Stimulated activated CD4-positive, alpha-beta T cell treated with anti-CD3 and anti-CD28 coated beads, Interleukin-15, amount 100 ng/mL, for 1 hour (primary cell): ENCODE measurements at places on chromosomes 2 and 18.
A peak's percentile ranks its signal among the peaks of the same experiment; 100 is the strongest.

DNA sequence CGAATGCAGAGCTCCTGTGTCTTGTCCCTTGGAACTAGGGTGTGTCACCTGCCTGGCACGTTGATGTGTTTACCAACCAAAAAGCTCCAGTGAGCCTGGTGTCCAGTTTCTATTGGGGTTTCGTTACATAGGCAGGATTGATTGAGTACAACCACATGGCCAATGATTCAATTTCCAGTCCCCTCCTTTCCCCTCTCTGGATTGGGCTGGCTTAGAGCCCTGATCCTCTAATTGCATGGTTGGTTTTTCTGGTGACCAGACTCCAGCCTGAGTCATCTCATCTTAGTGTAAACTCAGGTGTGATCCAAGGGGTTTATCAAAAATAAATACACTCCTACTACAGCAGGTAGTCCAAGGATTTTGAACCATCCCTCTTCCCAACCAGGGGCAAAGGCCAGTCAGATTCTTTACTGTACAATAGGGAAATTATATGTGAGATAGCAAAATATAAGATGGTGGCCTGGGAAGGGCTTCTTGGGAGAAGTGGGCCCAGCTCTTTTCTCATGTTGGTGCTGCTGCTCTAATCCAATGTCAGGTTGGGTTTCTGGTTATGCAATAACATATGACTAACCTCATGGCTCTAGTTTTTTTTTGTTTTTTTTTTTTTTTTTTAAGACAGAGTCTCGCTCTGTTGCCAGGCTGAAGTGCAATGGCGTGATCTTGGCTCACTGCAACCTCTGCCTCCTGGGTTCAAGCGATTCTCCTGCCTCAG, 64.7 kb upstream of the MGAT5 start:
- DNase-seq: no peak

DNA sequence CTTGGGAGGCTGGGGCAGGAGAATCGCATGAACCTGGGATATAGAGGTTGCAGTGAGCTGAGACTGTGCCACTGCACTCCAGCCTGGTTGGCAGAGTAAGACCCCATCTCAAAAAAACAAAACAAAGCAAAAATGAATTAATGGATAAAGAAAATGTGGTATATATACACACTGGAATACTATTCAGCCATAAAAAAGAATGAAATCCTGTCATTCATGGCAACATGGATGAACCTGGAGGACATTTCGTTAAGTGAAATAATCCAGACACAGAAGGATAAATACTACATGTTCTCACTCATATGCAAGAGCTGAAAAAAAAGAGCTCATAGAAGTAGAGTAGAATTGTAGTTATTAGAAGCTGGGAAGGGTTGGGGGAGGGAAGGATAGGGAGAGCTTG, 80.8 kb downstream of the RAB31 start:
- DNase-seq: no peak

DNA sequence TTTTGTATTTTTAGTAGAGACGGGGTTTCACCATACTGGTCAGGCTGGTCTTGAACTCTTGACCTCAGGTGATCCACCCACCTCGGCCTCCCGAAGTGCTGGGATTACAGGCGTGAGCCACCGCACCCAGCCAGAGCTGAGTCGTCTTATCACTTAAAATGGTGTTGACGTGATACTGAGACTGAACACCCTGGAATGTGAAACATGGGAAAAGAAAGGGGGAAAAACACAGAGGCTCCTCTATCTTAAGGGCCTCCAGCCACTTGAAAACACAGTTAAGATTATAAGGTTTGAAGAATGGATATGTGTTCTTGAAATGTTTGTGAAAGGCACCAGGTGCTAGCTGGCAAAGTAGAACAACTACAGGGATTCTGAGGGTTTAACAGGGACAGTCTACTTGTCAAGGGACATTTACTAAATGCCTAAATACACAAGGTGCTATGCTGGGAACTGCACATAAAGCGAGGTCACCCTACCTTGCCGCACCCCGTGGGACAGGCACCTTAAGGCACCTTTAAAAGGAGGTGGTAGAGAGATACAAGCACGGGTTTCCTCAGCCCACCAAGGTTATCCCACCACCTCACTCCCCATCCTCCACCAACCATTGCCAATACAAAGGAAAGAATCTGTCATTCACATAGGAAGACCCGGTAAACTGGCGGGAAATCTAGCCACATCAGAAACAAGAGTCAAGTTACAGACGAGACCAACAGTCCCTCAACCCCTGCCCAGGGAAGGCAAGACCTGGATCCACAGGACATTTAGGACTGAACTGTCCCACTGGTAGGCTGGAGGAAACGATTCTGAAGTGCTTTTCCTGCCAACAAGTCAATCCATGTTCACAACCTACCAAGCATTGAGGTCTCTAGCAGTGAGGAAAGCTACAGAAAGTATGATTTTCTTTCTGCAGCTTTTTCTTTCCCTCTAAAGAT, 43.4 kb downstream of the STK39 start:
- DNase-seq: no peak

DNA sequence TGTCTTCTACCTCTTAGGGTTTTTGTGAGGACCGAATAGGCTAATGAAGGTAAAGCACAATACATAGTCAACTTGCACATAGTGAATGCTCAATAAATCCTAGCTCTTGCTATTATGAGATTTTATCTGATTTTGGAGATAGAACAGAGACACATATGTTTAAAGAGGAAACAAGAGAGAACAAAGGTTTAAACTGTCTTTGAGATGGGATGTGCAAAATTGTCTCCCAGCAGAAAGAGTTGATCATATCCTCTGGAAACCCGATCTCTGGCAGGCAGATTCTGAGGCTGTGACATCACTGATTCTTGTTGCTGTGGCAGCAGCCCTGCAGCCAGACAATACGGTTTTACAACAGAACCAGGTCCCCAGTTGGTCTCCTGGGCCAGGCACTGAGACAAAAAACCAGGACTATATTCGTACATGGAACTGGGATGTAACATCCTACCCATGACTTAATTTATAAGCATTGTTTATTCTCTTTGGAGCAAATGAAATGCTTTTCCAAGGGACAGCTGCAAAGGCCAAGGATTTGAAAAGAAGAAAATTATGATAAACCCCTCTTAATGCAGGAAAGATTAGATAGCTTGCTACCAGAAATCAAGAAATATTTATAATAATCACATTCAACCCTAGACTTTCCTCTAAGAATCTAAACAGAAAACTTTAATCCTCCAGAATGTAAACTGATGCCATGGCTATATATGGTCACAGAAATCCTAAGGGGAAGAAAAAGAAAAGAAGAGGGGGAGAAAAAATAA, 80.2 kb downstream of the SLC8A1 start:
- no peak for DNase-seq

DNA sequence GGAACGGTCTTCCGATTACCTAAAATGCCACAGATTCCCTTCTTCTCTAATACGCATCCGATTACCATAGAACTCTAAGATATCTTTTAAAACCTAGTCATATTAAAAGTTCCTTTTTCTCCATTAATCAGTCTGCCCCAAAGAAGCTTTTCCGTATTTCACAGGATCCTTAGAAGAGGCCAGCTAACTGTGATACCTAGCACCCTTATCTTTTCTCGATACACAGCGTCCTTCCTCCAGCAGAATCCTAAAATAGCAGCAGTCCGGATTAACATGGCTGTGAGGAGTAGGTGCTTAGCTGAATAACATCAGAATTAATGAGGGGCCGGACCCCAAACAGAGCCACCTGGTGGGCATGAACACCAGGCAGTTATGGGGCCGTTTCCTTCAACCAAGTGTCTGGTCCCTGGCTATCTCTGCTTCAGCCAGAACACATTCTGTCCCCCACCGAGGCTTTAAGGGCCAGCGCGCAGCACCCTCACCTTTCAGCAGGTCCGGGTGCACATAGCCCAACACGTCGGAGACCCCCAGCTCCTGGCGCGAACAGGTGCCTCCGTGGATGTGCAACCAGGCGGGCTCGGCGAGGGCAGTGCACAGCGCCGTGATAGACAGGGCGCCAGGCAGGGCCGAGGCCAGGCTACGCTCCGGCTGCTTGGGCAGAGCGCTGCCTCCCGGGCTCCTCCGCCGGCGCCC, 995 bp downstream of the TMEM127 start:
- peak; percentile 4 for DNase-seq

GRCh38 chr2:170321526-170321925, 143.6 kb downstream of the MYO3B start:
- DNase-seq: no peak

GRCh38 chr2:133316557-133316956, 251.7 kb downstream of the NCKAP5 start:
- DNase-seq: no peak

GRCh38 chr2:180394305-180394704, 387.2 kb upstream of the CWC22 start:
- no peak for DNase-seq

DNA sequence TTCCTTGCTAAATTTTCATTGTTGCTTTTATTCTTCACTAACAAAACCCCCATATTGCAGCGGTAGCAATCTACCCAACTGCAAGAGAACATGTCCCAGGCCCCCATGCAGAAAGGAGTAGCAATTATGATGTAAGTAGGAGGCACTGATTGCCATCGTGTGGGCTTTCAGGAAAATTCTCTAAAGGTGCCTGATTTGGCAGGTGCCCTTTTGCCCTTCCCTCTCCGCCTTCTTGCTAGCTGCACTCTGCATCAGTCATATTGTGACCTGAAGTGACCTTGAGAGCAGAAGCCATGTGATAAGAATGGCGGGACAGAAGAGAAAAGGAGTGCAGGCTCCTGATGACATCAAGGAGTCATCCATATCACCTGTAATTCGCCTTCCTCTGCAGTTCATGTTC, 112.1 kb downstream of the NCKAP5 start:
- no peak for DNase-seq

GRCh38 chr2:191012845-191013681, 908 bp downstream of the STAT1 start:
- no peak for DNase-seq
